ENCODE measurements at places on chromosomes 12 and 14.

GRCh38 chr12:68420225-68421010, 88.3 kb upstream of the MDM1 start:
- DNase-seq: peak; percentile 49

DNA sequence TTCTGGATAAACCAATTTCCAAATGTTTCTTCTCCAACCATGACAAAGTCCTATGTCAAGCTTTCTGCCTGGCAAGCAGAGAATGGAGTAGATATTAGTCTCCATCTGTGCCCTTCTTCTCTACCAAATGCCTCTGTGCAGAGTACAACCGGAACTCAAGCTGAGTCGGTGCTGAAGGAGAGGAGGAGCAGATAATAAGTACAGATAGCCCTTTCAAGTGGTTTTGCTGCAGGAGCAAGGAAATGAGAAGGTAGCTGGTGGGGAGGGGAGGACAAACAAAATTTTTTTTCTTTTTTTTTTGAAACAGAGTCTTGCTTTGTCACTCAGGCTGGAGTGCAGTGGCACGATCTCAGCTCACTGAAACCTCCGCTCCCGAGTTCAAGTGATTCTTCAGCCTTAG, 14.2 kb upstream of the HELB start:
- DNase-seq: no peak

DNA sequence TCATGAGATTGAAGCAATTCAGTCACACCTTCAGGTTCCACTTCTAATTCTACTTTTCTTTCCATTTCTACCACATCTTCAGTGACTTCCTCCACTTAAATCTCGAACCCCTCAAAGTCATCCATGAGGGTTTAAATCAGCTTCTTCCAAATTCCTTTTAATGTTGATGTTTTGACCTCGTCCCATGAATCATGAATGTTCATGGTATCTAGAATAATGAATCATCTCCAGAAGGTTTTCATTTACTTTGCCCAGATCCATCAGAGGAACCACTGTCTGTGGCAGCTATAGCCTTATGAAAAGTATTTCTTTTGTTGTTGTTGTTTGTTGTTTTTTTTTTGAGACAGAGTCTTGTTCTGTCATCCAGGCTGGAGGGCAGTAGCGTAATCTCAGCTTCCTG, 7.6 kb downstream of the RXYLT1 start:
- DNase-seq: no peak

DNA sequence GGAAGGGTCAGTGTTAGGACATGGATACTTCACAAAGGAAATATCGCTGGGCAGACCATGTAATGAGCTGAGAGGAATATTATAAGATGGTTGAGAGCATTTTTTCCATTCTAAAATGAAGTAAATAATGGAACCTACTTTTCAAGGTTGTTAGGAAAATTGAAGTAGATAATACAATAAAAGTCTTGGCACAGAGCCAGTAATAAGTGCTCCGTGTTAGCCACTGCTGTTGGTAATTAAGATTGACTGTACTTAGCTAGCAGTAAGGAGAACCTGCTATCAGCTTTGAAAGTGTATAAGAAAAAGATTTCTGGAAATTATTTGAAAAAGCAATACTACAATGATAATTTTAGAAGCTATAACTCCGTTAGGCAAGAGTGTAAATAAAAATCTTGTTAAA, 77.6 kb downstream of the SCAF11 start:
- DNase-seq: no peak

- peak; percentile 55 for DNase-seq
Observed at GRCh38 chr12:22334410-22335100, at the start of gene ST8SIA1. ST8SIA1 (minus strand) TSS chr12:22334707; CDS start chr12:22334232, 475 bp downstream.

DNA sequence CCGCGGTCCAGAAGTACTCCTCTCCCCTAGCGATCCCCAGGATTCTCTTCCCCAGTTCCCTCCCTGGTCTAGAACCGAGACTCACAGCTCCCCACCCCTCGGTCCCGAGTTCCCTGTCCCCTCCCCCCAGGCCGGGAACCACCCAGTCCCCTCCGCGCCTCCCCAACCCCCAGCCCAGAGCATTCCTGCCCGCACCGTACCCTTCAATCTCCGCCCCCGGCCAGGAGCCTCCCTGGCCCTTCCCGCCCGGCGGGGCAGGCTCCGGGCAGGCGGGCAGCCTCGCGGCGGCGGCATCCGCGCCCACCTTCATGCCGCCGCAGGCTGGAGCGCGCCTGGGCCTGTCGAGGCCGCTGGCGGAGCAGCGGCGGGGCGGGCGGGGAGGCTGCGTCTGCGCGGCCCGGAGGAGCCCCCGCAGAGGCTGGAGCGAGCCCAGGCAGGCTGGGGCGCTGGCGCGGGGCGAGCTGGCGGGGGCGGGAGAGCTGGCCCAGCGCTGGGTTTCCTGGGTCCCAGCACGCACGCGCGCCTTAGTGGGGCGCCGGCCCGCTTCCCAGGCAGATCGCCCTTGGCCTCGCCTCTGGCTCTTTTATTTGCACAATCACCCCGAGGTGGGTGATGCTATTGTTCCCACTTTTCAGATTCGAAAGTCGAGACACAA, 22.2 kb upstream of the GPR132 start:
- peak; percentile 86 for DNase-seq

DNA sequence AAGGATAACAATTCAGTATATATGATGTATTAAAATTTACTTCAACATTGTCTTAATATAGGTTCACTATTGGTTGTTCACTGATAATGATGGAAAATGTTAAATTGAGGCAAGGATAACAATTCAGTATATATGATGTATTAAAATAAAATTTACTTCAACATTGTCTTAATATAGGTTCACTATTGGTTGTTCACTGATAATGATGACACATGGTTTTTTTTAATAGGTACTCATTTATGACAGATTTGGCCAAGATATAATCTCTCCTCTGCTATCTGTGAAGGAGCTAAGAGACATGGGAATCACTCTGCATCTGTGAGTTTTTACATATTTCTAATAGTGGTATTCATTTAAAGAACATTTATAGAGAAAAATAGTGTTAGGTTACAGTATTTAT, 8.1 kb downstream of the SCFD1 start:
- DNase-seq: no peak

GRCh38 chr12:66971816-66972215, 292.9 kb upstream of the GRIP1 start:
- DNase-seq: no peak

DNA sequence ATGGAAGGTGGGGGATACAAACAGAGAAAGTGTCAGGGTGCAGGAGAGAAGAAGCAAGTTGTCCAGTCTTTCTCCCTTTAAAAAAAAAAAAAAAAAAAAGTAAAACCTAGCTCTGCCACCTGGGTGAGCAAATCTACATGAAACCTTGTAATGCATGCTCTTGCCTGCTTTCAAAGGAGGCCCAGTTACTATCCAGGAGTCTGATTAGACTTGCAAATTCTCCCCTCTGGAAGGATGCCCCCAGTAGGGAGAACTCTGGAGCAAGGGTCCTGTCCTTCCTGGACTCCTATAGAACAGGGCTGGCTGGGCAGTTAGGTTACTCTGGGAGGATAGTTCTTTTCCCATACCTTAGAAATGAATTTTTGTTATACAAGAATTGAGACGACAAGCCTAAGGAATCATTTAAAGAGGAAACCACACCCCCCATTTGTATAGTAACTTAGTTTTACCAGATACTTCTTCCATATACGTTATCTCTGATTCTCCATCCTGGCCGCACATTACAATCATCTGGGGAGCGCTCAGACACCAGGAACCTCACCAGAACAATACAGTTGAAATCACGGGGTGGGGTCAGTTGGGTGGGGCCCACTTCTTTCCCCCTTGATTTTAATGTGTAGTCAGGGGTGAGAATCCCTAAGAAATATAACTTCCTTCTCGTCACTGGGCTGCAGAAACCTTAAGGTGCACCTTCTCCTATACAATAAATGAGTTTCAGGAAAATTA, 30.5 kb downstream of the RAB35 start:
- DNase-seq: no peak

GRCh38 chr14:54786838-54787237, 115.8 kb downstream of the GCH1 start:
- no peak for DNase-seq

DNA sequence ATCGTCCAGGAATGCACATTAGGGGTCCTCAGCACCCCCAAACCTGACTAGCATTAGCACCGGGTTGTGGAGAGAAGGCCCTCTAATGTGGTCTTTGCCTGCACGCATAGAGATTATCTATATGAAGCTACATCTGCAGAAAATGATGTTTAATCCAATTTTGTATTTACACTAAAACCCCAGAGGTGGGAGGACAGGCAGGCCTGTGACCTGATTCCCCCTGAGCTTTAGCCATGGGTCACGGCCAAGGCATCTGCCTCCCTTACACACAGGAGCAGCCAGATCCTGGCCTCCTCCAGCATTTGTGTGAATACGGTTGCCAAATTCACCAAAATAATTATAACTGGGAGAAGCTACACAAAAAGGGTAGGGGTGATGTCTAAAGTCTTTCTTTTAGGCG, 7.0 kb downstream of the APOLD1 start:
- DNase-seq: no peak

GRCh38 chr12:100953217-100953616, 158.6 kb downstream of the ANO4 start:
- DNase-seq: no peak

GRCh38 chr12:94553130-94553519, 93.5 kb upstream of the CEP83 start:
- DNase-seq: peak; percentile 33

DNA sequence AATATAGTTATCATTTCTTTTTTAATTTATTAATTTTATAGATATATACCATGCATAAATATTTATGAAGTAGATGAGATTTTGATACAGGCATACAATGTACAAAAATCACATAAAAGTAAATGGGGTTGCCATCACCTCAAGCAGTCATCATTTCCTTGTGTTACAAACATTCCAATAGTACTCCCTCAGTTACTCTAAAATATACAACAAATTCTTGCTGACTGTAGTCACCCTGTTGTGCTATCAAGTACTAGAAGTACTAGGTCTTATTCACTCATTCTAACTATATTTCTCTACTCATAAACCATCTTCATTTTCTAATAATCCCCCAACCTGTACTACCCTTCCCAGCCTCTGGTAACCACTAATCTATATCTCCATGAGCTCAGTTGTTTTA, 432.6 kb upstream of the SYT1 start:
- peak; percentile 13 for DNase-seq

Data from AG08396 (cell line).